Retina (tissue), 1 donor: ENCODE measurements at places on chromosomes 11 and 22.

DNA sequence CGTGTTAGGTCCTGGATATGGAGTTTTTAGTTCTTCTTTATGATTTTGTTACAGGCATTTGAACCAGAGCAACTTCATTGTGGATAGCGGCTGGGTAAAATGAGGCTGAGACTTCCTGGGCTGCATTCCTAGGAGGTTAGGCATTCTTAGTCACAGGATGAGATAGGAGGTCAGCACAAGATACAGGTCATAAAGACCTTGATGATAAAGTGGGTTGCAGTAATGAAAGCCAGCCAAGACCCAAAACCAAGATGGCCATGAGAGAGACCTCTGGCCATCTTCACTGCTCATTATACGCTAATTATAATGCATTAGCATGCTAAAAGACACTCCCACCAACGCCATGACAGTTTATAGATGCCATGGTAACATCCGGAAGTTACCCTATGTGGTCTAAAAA is 23.4 kb upstream of the CLMP start:
- no peak for DNase-seq

- DNase-seq = no peak
These were observed 61.6 kb upstream of the PPARA start for GRCh38 chr22:46088541-46089311.

DNA sequence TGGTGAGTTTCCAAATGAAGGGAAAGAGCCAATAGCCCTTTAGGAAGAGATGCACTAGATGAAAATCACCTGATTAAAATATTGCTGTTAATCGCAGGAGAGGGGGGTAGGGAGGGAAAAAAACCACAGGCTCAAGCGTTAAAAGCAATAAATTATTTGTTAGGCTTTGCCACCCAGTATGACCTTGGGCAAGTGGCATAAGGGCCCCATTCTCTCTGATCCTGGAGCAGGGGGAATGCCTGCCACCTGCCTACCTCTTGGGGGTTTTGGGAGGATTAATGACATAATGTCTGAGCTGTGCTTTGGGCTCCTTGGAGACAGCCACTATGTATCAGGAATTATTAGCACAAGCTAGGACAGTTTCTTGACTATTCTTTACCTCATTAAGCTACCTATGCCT is 80.0 kb downstream of the ZNRF3 start:
- DNase-seq = no peak

GRCh38 chr11:69476509-69476961 is 4.9 kb upstream of the LINC01488 start:
- peak; percentile 91 for DNase-seq

DNA sequence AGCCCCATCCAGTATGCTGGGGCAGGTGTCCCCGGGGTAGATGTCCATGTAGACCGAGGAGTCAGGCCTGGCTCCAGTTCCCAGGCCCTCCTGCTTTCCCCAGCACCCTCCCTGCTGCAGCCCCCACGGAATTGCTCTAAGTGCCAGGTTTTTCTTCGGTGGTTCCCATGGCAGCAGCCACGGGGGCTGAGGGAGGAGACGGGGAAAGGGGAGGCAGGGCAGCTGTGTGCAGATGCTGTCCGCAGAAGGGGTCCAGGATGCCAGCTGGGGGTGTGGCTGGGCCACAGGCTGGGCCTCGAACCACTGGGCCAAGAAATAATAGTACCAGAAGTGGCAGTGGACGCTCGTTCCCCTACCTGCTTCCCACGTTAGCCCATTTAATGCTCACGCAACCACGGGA is 25.0 kb downstream of the SHISAL1 start:
- no peak for DNase-seq

- no peak for DNase-seq
These were observed 117.3 kb upstream of the TEAD1 start for GRCh38 chr11:12556788-12557384.

DNA sequence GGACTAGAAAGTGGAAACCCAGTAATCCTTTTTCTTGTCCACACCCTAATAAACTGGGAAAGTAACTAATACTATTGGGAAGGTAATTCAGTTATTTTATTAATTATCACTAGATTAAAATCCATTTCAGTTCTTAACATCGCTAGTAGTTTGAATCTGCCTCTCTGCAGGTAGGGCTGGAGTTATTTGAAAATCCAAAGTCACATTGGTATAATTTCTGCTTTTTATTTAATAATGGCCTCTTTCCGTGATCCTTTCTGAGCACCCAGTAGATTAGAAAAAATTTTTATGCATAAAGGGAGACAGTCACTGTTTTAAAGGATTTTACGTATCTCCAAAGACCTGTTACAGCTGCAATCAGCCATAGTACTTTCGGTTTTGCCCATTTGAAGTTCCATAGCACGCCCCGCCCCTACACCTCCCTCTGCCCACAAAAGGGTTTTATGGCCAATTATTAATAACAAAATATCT is 605 bp upstream of the COPB1 start:
- peak; percentile 50 for DNase-seq

GRCh38 chr11:103871923-103872551 is 164.4 kb upstream of the DDI1 start:
- no peak for DNase-seq

DNA sequence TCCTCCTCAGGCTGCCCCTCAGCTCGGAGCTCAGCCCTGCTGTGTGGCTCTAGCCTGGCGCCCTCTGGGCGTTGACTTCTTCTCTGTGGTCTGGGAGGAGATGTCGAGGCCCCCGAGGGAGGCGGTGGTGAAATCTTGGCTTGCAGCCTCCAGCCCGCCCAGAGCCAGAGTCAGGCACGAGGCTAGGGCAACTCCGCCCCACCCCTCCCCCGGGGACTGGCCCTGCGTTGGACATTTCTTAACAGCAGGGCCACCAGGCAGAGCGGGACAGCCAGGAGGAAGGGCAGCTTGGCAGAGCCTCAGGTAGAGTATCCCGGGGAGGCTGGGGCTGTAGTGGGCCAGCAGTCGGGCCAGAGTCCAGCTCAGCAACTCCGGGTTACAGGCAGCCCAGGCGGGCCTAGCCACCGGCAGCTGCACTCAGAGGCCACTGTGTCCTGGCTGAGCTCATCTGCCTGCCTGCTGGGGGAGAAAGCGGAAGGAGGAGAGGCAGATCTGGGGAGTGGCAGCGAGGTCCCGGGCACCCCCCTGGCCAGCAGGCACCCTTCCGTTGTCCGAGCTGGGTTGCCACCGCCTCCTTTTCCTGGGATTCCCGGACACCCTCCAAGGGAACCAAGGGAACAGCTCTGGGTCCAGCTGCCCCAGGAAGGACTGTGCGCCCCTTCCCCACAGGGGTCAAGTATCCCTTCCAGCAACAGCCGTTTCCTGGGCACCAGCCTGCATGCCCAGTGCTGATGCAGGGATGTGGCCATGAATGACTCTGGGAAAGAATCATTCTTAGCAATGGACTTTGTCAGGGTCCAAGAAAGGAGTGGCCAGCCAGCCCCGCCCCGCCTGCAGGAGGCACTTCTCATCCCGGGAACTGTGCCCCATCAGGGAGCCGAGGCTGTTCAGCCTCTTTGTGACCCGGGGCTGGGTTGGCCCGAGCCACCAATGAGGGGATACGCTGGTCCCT is at the start of gene ALDH3B1:
Gene ALDH3B1, plus strand, starts transcription at position 238 of the 952 bp plus-strand sequence. CDS start 4,971 bp downstream, outside the sequence.
- no peak for DNase-seq

DNA sequence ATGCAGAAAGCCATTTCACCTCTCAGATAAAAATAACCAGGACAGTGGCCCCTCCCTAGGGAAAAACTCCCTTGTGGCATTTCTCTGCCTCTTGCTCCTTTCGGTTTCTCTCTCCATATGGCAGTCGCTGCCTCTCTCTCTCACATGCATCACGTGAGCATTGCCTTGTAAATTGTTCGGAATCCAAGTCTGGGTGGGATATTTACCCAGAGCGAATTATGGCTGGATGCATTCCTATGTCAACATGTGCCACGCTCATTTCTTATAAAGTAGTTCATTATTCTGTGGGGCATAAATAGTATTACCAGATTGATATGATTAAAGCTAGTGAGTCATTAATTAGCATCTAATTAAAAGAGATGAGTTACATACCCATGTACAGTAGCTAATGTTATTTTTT is 392.9 kb downstream of the INSC start:
- no peak for DNase-seq

GRCh38 chr11:77106321-77106720 is 3.7 kb downstream of the OMP start:
- DNase-seq = no peak

DNA sequence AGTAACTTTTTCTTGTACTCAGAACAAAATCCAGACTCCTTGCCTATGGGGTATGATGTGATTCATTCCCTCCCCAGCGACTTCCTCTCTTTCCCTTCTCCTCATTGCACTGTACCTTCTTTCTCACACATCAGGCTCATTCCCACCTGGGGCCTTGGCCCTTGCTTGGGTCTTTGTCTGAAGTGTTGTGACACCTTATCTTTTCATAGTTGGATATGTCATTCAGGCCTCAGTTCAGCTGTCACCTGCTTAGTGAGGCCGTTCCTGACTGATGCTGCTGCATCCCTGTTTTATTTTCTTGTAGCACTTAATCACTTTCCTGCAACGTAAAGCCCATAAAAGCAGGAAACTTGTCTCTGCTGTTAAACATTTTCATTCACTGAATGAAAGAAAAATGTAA is 39.9 kb downstream of the ZDHHC13 start:
- no peak for DNase-seq

GRCh38 chr11:86802601-86803051 is 2.3 kb downstream of the PRSS23 start:
- peak; percentile 58 for DNase-seq

GRCh38 chr11:77091146-77091940 is 11.3 kb upstream of the OMP start:
- peak; percentile 72 for DNase-seq

DNA sequence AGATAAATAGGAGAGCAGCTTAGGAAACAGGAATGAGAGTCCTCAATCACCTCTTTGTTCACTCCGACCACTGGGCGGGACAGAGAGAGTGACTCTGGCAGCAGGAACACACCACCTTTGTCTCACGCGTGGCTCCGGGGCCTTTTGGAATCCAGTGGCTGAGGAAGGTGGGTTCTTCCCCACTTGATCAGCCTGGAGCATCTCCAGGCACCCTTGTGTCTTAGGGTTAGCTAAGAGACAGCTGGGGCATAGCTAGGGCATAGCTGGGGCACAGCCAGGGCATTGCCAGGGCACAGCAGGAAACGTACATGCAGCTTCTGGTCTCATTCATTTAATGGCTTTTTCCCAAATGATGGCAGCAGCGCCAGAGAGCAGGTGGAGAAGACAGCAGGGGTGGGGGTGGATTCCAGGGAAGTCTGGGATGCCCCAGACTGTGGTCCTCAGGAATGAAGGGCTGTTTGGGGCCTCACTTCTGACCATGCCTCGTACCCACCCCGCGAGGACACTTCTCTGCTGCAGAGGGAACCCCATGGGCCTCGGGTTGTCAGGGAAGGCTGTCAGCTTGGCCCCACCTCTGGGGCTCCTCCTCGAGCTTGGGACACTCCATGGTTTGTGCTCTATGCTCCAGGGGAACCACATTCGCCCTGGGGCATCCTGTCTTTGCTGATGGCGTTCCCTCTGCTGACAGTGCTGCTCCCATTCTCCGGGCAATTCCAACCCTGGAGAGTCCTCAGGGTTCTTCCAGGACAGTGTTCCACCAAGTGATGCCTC is 30.4 kb upstream of the SHANK2 start:
- DNase-seq = no peak

DNA sequence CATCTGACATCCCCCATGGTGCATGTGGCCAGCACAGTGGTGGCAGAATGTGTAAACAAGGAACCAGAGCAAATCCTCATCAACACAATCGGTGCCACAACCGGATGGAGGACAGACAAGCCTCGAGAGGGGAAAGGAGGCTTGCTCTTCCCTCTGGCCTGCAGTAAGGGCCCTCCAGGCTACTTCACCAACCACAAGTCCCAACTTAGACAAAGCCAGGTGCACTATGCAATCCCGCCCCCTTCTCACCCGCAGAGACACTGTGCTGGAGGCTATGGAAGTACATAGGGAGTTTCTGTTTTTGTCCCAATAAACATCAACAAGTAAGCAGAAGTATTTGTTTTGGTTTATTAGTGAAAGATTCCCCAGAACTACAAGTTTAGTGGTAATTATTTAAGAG is 54.3 kb downstream of the SPATA19 start:
- no peak for DNase-seq

- no peak for DNase-seq
These were observed 1.2 kb downstream of the ATXN10 start for GRCh38 chr22:45672564-45673481.

GRCh38 chr11:65745049-65745448 is 24.5 kb upstream of the RNASEH2C start:
- DNase-seq = no peak

- DNase-seq = no peak
These were observed 55.3 kb upstream of the CD44 start for GRCh38 chr11:35083431-35084238.

GRCh38 chr22:41659941-41660340 is 28.7 kb downstream of the SNU13 start:
- DNase-seq = no peak

GRCh38 chr11:57905439-57905838 is 118.2 kb upstream of the OR9Q1 start:
- DNase-seq = no peak

GRCh38 chr22:22887621-22888503 is at the start of gene IGLL5:
Gene IGLL5, plus strand, starts transcription at chr22:22887816. Its CDS starts 238 bp downstream, at chr22:22888054.
- no peak for DNase-seq

DNA sequence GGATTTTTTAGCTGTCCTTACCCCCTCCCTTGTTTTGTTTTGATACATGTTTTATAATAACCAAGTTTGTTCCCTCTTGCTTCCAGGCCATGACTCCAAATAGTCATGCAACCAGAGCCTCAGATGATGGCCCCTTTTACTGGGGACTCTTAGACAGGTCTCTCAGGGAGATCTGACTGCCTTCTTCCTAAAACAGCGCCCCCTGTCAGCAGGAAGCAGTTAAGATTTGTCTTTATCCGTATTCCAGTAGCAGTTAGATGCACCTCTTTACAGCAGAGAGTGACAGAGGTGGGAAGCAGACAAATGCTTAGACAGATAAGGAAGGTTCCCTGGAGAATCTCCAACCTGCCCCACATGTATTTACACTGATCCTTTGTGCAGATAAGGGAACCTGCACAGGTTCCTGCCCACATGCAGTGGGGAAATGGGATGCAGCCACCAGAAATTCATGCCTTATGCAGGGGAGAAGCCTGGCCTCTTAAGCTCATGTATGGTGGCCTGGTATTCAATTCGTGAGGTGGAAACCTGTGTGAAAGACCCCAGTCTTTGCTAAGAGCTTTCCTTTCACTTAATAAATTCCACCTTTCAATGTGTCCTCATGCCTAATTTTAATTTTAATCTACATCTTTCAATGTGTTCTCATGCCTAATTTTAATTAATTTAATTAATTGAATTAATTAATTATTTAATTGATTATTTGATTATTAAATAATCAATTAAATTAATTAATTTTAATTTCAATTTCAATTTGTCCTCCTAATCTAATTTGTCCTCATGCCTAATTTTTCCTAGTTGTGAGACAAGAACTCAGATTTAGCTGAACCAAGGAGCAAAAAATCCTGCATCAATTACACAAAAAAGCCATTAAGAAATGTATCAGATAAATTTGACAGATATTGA is 11.5 kb upstream of the GLYAT start:
- no peak for DNase-seq

GRCh38 chr11:72750086-72750485 is 2.1 kb downstream of the ARAP1 start:
- DNase-seq = no peak

GRCh38 chr11:94125407-94126115 is 3.1 kb upstream of the PANX1 start:
- DNase-seq = no peak
